ENCODE measurements at places on chromosomes 3 and 15.
A peak's percentile ranks its signal among the peaks of the same experiment; 100 is the strongest.

- no peak for DNase-seq
Measured at GRCh38 chr3:69963643-69964042, 35.9 kb upstream of the SAMMSON start.

DNA sequence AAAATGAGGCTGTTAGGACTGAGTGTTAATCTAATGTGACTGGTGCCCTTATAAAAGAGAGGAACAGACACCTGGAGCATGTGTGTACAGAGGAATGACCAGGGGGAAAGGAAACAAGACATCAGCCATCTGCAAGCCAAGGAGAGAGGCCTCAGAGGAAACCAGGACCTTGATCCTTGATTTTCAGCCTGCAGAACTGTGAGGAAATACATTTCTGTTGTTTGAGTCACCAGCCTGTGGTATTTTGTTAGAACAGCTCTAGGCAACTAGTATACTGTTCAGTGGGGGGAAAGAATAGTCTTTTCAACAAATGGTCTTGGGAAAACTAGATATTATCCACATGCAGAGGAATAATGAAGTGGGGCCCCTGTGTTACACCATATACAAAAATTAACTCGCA lies 80.6 kb downstream of the CCR1 start:
- DNase-seq = peak; percentile 72

- DNase-seq = peak; percentile 83
Measured at GRCh38 chr3:97882975-97883598, 61.3 kb downstream of the CRYBG3 start.

DNA sequence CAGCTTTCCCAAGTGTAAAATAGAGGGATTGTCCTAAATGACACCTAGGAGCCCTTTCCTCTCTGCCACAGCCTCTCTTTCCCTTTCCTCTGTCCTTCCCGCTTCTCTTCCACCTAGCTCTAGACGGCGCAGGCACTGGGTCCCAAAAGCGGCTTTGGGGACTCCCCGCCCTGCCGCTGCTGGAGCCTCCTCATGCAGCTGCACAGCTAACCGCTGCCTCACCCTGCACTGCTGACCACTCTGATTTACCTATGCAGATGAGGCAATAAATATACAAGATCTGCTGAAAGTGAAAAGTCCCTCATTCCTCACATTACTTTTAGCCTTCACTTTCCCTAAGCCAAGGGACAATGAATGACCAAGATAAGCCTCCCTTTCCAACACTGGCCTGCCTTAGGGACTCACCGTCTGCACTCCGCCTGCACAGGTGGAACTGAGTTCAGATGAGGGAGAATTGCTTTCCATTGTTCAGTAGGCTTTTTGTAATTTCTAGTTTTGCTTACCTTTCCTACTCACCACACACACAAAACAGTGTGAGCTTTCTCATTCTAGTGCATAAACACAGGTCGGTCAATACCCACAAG lies 197.5 kb upstream of the BCL6 start:
- no peak for DNase-seq

DNA sequence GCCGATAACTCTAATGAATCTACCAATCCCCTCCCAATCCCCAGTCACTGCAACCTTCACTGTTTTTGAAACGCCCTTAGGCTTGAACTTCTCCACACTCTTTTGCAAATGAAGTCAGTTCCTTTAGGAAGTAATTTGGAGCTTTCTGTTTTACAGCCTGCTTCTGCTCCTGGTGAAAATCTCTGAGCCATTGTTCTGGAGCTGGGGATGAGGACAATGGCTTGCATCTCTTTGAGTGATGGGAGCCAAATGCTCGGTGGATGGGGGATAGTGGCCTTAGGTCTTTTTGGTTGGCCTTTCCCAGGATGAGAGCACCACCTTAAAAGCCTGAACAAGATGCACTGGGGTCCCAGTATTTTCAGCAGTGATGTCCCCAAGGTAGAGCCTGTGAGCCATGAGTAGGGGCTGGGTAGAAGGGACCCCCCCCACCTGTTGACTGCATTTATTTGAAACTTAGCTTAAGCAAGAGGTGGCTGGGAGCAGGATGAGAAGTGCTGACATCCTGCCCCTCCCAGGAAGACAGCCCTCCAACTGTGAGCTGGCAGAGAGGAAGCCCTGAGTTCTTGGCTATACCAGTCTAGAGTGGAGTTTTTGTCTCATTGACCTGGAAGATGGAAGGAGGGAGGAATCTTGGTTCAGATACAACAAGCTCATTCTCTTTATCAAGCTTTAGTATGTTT lies 7.6 kb upstream of the MYO5C start:
- DNase-seq = no peak

DNA sequence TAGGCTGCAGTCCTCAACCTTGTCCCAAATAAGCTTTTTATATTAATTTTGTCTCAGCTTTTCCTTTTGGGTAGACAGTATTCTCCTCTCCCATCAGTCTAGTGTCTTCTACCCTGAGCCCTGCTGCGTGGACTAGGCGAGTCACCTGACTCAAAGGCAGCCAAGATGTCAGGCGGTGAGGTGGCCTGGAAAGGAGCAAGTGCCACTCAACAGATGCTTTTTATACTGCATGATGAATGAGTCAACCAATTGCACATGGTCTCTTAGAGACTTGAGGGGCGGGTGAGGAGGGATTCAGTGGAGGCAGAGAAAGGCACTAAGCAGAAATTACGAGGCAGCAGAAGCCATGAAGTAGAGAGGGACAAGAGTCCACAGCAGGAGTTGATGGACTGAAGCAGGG lies 95.9 kb downstream of the FRMD4B start:
- DNase-seq = no peak

GRCh38 chr3:188037195-188037718 lies 116.7 kb upstream of the LPP start:
- DNase-seq = peak; percentile 36

DNA sequence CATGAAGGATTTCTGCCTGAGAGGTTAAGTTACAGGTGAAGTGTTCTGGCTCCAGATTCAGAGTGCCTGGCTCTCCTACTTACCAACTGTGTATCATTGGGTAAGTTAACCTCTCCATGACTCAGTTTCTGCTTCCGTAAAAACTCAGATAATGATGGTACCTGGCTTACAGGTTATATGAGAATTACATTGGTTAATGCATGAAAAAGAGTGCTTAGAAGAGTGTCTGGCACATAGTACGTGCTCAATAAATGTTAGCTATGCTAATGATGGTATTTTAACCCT lies 23.8 kb downstream of the CFAP161 start:
- DNase-seq = no peak

DNA sequence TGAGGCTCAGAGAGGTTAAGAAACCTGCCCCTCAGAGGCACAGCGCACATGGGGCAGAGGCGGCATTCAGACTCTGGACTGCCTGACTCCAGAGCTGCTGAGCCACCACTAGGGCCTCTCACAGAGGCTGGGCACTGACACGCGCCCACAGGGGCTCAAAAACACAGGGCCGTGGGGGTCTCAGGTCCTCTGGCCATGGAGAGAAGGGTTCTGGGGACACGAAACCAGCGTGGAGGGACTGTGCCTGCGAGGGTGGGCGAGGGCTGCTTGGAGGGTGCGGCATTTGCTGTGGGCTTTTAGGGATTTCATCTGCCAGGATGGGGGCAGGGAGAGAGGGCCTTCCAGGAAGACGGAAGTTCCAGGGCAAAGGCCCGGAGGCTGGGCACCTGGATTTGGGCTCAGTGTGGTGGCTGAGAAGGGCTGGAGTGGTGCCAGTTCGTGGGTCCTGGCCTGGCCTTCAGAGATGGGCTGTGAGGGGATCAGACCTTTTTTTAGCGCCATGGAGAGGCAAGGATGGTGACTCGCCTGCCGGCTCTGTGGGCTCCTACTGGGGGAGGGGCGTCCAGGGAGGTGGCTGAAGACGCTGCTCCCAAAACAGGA lies 69.6 kb downstream of the EFCAB12 start:
- no peak for DNase-seq

- no peak for DNase-seq
Measured at GRCh38 chr3:185540695-185541094, 11.7 kb downstream of the LIPH start.

DNA sequence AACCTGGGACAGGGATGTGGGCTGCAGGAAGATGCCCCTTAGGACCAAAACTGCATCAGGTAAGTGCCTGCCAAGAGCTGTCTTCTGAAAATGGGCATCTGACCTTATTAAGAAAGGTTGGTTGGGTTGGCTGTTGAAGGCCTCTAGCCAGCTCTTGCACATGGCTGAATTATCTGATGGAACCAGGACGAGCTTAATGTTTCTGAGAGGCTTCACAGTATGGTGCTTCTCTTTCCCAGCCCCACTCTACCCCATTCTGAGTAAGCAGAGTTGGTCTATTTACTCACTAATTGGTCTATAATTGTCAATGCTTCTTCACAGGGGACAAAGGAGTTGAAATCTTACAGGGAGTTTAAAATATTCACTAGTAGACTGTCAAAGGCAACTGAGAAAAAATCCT lies 48.4 kb downstream of the DTWD1 start:
- no peak for DNase-seq

DNA sequence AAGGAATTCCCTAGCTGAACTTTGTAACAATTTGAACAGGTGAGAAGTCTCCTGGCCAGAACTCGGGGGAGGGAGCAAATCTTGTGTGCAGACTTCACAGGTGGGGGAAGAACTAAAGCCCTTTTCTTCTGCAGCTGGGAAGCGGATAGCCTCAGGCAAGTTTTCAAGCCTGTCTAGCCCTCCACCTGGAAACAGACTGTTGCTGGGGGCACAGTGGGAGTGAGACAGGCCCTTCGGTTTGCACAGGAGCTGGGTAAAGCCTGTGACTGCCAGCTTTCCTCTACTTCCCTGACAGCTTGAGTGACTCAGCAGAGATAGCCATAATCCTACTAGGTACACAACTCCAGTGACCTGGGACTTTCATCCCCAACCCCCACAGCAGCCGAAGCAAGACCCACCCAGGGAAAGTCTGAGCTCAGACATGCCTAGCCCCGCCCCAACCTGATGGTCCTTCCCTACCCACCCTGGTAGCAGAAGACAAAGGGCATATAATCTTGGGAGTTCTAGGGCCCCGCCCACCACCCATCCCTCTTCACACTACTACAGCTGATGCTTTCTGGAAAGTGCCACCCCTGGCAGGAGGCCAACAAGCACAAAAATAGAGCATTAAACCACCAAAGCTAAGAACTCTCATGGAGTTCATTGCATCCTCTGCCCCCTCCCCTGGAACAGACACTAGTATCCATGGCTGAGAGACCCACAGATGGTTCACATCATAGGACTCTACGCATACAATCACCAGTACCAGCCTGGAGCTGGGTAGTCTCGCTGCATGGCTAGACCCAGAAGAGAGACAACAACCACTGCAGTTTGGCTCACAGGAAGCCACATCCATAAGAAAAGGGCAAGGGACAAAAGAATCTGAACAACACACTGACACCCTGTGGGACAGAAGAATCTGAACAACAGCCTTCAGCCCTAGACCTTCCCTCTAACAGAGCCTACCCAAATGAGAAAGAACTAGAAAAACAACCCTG lies 479.0 kb downstream of the RAP2B start:
- DNase-seq = no peak

DNA sequence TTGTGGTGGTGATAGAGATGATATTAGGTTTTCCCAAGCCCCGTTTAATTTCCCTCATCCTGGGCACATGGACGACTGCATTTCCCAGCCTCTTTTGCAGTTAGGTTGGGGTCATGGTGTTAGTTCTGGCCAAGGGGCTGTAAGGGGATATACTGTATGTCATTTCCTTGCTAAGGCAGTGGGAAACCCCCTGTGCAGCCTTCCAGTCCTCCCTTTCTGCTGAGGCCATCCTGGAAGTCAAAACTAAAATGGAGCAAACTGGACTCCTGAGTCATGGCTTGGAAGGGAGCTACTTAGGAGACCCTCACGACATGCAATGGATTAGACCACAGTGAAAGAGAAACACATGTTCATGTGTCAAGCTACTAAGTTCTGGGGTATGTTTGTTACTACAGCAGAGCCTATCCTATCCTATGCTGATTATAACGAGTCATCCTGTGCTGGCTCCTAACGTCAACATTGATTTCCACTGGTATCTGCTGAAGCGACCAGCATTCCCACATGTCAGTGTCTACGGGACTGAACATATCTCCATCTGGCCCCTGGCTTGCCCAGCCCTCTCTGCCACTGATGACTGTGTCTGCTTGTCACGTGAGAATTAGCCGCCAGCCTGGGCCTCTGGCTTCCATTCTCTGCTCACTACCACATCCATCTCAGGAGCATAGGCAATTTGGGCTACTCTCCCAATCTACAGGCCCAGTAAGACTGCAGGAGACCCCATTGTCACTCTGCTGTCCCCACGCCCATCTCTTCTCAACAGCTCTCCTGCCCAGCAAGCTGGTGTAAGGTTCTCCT lies 85.6 kb upstream of the MEF2A start:
- DNase-seq = no peak

DNA sequence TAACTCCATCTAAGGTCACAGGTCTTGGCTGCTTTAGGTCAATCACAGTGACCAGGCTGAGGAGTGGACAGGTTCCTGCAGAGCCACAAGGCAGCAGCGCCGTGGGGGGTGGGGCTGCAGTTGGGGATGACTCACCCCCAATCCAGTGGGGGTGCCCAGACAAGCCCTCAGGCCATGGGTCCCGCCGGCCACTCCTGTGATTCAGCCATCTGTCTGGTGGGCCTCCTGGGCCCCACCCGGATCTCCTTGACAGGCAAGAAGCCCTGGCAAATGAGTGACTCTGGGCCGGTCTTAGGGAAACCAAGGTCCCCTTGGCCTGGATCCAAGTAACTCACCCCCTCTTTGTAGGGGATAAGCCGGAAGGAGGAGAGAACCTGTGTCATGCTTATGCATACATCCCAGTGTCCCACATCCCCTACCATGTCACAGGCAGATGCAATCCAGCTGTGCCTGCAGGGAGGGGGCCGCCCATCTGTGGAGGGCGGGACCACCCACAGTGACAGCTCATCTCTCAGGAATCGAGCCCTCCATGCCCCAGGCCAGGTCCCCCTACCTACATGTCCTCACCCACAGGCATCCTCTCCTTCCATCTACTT lies 495 bp upstream of the COL7A1 start:
- peak; percentile 99 for DNase-seq

DNA sequence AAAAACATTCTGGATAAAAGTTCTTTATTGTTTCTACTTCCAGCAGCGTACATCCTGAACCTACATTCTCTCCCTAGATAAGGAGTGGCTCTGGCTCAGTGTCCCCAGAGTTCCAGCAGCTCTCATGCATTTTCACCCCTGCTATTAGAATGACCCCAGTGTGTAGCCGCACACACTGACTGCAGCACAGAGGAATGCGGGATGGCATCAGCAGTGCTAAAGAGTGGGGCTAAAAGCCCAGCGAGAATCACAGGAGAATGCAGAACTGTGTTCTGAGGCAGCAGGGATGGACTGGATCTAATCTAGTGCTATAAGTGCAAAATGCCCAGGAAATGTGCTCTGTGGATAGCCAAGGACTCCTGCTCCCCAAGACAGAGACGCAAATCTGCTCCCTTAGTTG lies 66.4 kb upstream of the TJP1 start:
- DNase-seq = peak; percentile 72
